Jurkat, Clone E6-1 (cell line): ENCODE measurements at places on chromosomes 6 and 20.

DNA sequence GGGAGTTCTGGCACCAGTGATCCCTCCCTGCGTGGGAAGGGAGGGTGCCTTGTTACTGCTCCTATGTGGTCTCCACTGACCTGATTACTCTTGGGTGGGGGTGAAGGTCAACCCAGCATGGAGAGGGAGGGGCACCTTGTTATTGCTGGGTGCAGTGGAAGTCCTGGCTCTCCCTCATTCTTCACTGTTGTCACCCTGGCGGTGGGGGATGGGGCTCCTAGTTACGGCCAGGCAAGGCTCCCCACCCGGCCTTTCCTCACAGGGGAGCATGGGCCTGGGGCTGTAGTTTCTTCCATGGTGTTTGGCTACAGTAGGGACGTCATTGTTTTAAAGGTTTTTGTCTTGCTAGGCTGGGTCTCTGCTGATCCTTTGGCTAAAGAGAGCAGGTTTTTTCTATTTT, 40.8 kb downstream of the PACSIN1 start:
- DNase-seq: no peak

DNA sequence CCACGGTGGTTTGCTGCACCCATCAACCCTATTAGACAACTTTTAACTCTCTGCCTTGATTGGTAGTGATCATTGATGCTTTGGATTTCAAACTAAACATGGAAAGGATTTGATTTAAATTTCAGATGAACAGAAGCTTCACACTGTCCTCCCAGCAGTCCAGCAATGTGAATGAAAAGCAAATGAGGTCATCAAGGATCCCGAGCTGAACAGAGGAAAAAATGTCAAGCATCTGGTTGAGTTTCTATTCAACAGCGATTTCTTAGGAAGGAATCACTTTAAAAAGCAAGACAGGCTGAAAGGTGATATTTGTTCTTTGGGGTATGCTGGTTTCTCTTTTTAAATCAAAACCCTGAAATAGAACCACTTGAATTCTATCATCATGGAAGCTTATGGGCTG, 10.6 kb upstream of the SAMD3 start:
- no peak for DNase-seq

- DNase-seq: peak; percentile 44
These were observed 8.5 kb downstream of the QRSL1 start for GRCh38 chr6:106637717-106638341.

GRCh38 chr6:108779536-108780275, 68.5 kb upstream of the ARMC2 start:
- no peak for DNase-seq

DNA sequence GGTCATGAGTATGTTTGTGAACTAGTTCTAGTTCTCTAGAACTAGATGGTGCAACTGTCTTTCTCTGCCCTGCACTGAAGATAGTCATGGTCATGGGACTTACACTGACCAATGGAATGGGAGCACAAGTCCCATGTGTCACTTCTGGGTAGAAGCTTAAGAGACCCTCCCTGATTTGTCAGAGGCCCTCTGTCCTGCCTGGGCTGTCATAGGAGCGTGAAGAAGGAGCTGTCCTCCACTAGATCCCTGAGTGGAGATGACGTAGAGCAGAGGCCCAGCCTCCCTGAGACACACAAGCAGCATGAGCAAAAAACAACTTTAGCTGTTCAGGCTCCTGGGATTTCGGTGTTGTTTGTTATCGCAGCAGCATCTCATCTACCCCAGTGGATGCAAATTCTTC, 514.5 kb downstream of the PREX1 start:
- DNase-seq: no peak
